GM13977 (cell line): ENCODE measurements at places on chromosomes 16 and 17.
A peak's percentile ranks its signal among the peaks of the same experiment; 100 is the strongest.

DNA sequence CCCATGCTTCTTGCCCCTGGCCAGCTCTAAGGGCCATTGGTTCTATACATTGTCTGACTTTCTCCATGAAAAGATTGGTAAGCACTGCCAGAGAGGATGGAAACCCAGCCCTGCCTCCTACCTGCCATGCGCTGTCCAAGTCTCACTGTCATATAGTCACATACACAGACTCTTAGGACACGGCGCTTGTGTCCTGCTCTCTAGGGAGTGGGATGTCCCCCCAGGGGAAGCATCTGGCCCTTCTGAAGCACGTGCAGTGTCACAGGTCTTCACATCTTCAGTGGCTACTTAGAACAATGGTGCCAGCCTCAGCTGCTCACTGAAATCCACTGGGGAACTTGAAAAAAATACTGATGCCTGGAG is 38.7 kb downstream of the MYO18A start:
- DNase-seq = no peak

GRCh38 chr17:35749560-35750412 is 3.3 kb downstream of the GAS2L2 start:
- DNase-seq = no peak

DNA sequence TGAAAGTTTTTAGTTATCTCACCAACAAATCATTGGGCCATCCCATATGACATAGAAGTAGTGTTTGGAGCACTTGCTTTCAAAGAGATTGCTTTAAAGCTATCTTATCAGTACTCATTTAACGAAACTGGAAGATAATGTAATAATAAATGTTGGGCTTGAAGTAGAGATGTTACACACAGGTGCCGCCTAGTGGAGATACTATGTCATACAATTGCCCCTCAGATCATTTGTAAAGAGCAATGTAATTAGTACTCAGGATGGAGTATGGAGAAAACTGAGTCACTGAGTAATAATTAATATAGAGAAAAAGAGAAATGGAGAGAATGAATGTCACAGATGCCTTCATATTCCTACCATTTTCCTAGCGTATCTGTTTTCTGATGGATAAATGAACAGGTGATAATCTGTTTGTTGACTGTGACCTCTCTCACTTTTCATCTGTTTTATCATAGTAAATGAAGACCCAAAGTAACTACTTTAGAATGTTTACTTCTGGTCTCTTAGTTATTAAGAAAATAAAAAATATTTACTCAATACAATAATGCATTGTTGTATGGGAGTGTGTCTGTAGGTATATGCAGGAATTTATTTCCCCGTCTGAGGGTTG is 80.4 kb downstream of the EFCAB5 start:
- DNase-seq = peak; percentile 55

DNA sequence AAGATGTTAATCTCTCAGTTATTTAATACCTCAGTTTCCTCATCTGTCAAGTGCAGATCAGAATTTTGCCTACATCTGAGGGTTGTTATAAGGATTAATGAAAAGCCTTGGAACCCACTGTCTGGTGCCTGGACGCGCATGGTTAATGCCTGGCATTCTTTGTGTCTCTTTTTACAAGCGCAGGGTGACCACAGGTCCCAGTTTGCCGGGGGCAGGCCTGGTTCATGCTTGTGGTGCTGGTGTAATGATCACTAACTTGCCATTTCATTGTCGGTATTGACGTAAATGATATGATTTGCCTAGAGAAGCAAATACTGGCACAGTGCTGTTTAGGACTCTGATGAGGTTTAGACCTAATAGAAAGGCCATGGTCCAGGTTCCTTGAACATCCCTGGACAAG is 23.1 kb downstream of the MRC2 start:
- DNase-seq = no peak

- no peak for DNase-seq
Observed at GRCh38 chr17:57694051-57694450, 51.0 kb downstream of the CCDC182 start.

DNA sequence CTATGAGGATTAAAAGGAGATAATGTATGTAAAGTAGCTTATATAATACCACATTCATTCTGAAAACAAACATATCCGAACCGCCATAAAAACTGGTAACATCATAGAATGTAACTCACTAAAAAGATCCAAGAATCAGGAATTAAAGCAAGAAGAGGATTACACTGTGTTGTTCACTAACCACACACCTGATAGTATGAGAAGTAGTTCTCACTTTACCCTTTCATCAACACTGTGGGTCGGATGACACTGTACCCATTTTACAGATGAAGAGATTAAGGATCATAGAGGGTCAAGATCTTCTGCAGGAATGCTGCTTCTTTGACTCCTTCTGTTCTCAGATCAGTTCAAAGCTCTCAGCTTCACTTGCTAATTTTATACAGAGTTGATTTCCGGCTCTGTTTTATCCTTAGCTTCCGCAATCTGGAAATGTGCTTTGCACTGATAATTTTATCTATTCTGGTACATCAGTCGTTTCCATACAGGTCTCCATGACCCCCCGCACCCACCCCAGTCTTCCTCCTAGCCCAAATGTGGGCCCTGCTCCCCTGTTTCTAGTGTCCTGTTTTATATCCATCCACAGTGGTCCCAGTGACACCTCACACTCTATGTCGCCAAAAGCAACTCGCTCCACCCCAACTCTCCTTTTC is 288.6 kb upstream of the CCL2 start:
- no peak for DNase-seq

GRCh38 chr17:29582772-29583171 is 6.7 kb downstream of the GIT1 start:
- no peak for DNase-seq

DNA sequence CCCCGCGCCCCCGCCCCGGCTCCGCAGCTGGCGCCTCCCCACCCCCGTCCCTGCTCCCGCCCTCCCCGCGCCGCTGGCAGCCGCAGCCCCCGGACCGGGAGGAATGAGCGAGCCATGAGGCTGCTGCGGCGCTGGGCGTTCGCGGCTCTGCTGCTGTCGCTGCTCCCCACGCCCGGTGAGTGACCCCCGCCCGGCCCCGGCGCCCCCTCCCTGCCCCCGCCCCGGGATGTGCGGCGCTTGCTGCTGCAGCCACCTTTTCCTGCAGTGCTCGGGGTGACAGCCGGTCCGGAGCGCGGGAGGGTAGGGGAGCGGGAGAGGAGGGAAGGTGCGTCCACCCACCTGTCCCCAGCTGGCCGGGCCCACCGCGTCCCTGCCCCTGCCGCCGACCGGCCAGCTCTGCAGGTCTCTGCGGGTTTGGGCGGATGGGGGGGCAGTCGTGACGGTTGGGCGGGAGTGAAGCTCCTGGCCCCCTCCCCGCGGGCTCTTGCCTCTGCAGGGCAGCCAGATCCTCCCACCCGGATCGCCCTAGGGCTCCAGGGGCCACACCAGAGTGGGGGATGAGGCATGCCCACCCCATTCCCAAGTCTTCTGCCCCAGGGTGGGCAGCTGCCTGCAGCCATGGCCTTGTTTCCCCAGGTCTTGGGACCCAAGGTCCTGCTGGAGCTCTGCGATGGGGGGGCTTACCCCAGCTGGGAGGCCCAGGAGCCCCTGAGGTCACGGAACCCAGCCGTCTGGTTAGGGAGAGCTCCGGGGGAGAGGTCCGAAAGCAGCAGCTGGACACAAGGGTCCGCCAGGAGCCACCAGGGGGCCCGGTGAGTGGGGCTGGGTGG is 513 bp downstream of the ADAM11 start:
- DNase-seq = peak; percentile 56

DNA sequence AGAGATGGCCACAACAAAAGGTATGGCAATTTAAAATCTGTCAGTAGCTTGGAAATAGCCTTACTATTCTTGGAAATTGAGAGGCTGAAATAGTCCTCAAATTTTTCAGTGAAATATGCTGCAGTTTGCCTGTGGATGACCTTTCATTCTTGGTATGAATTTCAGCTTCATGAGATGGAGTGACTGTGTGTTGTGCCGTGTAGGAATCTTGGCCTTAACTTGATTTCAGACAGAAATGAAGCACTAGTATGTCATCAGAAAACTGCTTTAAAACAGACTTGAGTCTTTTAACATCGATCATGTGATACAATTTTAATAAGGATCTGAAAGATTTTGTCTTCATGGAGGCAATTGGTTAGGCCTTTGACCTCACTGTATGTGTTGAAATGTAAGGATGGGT is 247.2 kb downstream of the CNTNAP4 start:
- DNase-seq = no peak
